ENCODE measurements at places on chromosomes 13 and 19.
A peak's percentile ranks its signal among the peaks of the same experiment; 100 is the strongest.

DNA sequence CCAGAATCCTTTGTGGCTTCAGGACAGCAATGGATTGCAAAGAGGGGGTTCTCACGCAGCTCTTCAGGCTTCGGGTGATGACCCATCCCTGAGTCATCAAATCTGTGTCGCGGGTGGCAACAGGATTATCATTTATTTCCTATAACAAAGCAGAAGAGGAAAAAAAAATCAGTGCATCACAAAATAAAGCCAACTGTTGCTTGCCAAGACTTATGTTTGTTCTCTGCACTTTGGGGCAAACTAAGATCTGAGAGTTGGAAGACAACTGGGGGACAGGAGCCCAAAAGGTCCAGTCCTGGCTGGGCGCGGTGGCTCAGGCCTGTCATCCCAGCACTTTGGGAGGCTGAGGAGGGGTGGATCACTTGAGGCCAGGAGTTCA, 6.4 kb downstream of the GNA15 start:
- DNase-seq = peak; percentile 82

GRCh38 chr13:71291842-71292146, 575.2 kb downstream of the DACH1 start:
- DNase-seq = no peak

DNA sequence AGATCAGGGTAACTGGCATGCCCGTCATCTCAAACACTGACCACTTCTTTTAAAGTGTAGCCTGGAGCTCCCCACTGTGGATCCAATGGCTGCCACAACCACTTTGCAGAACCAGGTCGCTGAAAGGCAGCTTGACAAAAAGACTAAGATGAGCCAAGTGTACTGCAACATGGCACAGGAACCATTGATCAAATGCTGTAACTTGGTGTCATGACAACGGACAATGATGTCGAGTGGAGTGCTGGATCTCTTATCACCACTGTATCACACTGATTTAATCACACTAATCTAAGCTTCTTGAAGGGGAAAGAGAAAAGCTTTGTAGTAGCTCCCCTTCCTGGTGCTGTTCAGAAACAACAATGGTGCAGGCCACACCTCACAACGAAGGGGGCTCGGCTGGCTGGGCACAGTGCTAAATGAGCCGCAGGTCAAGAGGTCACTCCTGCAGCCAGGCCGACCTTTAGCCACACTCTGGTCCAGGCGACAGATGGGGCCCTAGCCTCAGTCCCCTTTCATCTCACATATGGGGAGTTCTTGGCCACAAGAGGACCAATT, 2.2 kb upstream of the TNFRSF19 start:
- DNase-seq = no peak

DNA sequence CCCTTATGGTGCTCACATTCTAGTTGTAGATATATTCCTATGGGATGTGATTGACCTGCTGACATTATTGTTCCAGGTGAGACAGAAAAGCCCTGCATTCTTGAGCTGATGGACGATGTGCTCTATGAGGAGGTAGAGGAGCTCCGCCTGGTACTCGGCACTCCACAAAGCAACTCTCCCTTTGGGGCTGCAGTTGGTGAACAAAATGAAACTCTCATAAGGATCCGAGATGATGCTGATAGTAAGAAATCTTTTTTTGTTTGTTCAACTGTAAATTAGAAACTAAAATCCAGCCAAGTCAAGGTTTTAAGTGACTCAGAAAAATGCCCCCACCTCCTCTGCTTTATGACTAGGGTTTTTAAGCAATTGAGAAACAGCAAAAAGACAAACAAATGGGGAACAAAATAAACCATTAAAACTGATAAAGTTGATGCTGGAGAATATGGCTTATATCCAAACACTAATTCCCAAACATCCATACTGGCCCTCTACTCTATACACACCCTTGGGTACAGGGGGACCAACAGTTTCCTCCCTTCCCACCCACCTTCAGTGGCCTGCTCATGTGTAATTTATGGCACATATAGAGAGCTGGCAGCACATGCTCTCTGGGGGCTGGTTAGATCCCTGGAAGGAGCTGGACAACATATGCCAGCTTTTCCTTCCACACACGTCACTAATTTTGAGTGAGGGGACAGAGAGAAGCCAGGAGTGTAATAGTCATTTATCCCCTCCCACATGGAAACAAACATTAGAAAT, 139.6 kb downstream of the STOML3 start:
- DNase-seq = no peak

DNA sequence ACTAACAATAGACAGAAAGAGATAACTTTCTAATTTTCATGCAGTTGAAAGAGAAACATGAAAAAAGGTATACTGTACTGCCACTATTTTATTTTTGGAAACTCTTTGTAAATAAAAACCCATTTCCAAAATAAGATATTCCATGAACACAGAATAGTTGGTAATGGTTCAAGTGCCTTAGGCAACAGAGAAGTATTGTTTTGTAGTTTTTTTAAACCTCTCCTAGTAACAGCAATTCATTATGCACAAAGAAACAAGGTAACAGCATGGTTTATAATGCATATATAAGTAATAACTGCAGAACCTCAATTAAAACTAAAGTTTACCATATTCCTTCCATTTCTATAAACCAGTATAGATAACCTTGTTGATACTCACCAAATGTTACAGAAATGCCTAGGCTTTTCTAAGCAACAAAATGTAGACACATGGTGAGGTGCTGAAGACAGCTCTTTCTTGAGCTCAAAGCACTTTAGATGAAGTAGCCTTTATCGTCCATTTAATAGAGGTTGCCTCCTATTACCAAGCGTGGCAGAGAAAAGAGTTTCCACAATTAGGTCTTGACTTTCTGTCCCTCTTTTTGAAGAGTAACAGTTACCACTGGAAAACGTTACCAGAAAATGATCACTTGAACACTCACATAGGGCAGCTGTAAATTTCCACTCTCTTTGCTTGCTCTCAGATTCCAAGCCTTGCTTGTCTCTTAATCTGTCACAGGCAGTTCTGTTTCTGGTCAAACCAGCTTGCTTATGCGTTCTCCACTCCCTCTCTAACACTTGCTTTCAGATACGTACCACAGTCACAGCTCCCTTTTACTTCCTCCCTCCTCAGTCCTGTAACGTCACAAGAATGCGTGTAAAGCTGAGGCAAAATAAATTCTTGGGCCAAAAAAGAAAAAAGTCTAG, 42.9 kb downstream of the CAB39L start:
- peak; percentile 5 for DNase-seq

All from activated naive CD4-positive, alpha-beta T cell treated with anti-CD3 and anti-CD28 coated beads for 36 hours (primary cell).